ENCODE measurements at places on chromosomes 7 and 10.
A peak's percentile ranks its signal among the peaks of the same experiment; 100 is the strongest.

GRCh38 chr7:26912933-26913536 is 48.6 kb upstream of the SKAP2 start:
- DNase-seq: no peak

DNA sequence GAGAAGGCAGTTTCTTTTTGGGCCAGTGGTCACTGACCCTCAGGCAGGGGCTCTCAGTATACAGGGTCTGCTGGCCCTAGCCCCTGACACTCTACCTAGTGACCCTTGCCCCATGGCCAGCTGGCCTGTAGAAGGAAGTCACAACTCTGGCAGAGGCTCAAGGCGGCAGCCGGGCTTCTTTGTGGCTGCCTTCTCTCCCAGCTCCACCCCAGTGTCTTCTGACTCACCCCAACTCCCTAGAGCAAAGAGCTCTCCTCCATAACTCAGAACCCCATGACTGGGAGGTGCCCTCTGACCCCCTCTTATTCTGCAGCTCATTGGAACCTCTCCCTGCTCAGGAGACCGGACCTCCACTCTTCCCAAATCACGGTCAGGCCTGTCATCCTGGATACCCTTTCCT is 358.2 kb downstream of the FGFR2 start:
- DNase-seq: peak; percentile 7

GRCh38 chr7:133641436-133641835 is 388.6 kb downstream of the EXOC4 start:
- no peak for DNase-seq

DNA sequence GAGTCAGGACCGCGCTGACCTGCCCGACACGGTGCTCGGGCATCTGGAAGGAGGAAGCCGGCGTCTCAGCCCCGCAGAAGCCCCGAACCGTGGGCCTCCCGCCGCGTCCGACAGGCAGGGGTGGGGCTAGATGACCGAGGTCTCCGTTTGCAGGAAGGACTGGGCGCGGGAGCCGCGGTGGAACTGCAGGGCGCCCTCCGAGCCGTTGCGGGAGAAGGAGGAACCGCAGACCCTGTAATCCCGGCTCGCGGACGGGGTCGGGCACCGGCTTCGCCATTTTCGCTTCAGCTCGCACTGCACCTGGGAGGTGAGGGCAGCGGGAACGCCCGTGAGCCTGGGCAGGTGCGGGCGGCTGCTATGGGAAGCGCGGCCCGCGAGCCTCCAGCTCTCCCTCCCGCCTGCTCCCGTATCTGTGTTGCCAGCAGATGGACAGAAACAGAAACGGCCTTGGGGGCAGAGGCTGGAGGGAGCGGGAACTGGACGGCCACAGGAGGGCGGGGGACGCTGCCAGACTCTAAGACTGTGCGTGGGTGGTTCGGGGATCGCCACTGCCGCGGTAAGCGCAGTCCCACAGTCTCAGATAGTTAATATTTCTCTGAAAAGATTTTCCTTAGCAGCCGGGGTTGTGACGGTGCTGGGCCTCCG is 114.1 kb downstream of the VIPR2 start:
- DNase-seq: peak; percentile 77

GRCh38 chr7:55185941-55186609 is 167.3 kb downstream of the EGFR start:
- DNase-seq: no peak

DNA sequence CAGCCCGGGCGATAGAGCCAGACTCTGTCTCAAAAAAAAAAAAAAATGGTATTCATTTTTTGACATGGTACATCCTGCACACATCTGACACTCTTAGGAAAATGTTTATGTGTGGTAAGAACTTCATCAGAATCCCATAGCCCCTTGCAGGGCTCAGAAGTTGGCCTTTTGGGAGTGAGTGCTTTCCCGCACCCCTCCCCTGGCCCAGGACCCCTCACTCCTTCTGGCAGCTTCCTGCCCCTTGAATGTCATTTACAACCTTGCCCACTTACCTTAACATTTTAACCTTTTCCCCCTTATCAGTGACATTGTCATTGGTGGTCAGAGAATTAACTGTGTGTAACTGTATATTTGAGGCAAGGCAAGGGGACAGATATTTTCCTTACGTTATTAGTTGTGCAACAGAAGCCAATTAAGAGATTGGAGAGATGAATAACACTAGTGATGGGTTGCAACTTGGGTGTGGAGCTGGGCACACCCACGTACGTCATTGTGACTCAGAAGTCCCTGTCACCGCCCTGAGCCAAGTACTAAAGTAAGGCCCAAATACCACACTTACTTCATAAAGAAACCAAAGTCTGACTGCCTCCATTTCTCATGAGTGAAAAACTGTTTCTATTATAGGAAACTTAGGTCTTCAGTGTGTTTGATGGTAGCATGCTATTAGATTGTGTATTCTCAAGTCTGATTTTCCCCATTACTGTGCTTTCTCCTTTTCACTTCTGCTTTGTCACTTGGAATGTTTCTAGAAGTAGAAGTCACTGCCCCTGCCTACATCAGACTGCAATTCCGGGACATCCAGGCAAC is 31.6 kb downstream of the OGDH start:
- DNase-seq: peak; percentile 87

DNA sequence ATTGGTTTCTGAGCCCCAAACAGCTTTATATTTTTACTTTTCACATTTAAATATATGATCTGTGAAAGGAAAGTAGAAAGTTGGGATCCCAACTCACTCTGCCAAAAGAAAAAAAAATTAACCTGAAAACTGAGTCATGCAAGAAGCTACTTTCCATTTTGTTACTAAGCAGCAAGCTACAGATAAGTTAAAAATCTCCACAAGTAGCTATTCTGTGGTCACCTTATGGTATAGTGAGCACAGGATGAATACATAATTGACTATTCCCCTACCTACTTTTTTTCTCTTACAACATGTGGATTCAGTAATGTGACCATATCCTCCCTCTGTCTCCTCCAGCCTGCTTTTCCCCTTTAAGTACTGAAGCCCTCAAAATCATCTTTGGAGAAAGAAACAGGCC is 30.3 kb upstream of the CREB3L2 start:
- DNase-seq: no peak

DNA sequence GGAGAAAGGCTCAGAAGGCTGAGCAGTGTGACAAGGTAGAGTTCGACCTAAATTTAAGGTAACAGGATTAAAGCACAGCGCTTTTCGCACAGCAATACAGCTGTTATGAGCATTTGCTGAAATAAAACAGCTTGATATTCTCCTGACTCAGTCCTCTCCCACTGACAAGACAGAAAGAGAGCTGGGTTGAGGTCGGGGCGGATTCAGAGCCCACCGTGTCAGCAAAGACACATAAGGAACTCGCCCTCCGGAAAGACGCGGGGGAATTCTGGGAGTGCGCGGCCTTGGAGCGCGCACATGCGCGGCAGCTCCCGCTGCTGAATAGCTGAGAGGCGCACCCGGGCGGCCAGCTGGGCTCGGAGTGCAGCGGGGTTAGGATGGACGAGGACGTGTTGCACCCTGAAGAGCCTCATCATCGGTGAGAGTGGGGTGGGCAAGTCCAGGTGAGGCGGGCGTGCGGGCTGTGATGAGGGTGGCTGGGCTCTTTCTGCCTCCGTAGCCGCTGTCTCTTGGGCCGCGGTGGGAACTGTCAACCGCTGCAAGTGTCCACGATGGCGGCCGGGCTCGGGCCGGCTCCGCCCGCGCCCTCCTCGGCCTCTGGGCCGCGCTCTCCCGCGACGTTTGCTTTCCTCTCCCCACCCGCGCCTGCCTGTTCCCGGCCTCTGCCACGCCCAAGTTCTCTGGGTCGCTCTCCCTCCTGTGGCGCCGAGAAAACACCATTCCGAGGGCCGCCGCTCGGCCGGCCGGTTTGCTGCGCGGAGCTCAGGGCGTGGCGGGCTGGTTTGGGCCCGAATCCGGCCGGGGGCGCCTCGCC is 120.6 kb downstream of the LYZL1 start:
- peak; percentile 72 for DNase-seq

GRCh38 chr10:20598590-20598989 is 298.5 kb downstream of the NEBL start:
- DNase-seq: no peak

DNA sequence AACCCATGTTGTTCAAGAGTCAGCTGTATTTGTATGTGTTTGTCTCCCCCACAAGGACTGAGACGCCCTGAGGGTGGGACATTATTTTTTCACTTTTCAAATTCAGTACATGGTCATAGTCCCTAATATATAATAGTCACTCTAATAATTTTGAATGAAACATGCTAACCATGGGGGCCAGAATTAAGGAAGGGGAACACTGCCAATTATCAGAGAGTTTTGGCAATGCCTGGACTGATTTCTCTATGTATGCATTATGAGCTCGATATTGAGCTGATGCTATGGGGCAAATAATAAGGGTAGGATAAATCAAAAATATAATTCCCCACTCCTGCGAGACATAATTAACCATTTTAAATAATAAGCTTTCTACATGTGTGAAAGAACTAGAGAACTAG is 87.4 kb downstream of the CPED1 start:
- DNase-seq: no peak

- no peak for DNase-seq
Measured at GRCh38 chr7:92737706-92738105, 98.7 kb downstream of the CDK6 start.

DNA sequence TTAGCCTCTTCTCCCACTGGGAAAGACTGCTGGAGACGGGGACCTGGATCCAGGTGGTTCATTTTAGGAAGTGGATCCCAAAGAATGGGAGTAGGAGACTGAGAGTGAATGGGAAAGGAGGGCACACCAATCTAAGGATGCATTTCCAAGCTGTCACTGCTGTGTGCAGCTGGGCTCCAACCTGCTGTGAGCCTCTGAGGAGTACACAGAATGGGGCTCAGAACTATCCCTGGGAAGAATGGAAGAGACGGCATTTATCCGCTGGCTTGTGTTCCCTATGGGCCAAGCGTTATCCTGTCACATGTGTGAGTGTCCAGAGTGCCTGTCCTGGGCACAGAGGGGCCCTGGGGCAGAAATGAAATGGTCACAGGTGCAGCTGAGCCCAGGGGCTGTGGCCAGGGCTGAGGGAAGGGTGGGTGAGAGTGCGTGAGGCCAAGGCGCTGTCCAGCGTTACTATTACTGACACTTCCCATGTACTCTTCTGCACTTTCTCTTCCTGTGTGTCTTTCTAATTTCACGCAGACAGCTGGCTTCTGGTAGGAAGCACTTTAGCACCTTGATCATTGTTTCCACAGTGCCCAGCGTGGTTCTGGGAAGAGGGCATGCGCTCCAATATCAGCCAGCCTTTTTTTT is 35.4 kb upstream of the PODXL start:
- DNase-seq: no peak

DNA sequence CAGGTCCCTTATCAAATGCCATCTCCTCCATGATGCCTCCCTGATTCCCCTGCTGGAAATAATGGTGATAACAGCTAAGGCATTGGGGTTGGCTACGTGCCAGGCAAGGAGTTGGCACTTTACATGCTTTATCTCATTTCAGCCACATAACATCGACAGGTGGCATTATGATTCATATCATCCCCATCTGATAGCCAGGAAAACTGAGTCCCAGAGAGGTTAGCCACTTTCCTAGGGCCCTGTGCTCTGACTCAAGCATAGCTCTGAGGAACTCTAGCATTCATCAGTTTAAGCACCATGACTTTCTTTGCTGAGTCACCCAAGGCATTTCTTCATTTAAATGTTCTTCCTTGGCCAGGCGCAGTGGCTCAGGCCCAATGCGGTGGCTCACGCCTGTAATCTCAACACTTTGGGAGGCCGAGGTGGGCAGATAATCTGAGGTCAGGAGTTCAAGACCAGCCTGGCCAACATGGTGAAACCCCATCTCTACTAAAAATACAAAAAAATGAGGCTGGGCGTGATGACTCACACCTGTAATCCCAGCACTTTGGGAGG is 6.6 kb downstream of the LEP start:
- peak; percentile 44 for DNase-seq

GRCh38 chr10:103889121-103889720 is 28.8 kb downstream of the STN1 start:
- DNase-seq: no peak

DNA sequence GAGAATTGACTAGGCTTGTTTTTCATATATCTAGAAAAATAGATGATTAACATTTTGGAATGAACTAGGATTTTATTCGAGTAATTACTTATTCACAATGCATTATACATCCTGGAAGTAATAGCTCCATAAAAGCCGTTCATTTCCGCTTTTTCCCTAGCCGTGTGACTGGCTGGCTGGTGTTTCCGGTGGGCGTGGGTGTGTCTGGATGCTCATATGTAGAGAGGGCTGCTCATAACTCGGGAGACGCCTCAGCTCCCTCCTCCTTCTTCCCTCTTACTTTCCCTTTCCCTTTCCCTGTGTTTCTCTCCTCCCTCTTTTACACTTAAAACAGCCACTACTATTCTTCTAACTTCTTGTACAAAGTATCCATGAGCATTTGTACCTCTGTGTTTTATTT is 187.7 kb upstream of the VSTM2A start:
- DNase-seq: no peak

DNA sequence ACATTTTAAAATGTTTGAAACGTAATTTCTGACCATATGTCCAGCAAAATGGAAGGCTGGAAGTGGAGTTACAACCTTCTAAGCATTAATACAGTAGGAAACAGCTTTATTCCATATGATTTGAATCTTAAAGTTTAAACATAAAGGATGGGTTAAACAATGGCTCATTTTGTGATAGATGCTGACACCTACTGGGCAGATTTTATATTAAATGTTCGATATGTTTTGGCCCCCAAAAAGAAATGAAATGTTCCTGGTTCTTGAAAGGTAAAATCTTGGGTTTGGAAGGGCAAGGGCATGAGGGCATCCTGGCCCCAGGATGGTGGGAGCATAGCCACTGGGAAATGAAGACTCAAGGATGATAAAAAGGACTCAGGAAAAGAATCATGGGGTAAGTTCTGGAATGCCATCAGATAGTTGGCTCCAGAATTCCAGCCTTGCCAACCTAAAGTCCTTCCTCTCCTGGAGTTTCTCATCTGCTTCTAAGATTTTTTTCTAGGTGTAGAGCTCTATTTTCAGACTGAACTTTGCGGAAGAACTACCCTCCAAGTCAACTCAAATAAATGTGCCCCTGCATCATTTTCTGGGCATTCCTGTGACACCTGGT is 34.6 kb upstream of the SLC35G1 start:
- peak; percentile 31 for DNase-seq

GRCh38 chr7:108016841-108017775 is 14.1 kb upstream of the LAMB1 start:
- DNase-seq: peak; percentile 21

DNA sequence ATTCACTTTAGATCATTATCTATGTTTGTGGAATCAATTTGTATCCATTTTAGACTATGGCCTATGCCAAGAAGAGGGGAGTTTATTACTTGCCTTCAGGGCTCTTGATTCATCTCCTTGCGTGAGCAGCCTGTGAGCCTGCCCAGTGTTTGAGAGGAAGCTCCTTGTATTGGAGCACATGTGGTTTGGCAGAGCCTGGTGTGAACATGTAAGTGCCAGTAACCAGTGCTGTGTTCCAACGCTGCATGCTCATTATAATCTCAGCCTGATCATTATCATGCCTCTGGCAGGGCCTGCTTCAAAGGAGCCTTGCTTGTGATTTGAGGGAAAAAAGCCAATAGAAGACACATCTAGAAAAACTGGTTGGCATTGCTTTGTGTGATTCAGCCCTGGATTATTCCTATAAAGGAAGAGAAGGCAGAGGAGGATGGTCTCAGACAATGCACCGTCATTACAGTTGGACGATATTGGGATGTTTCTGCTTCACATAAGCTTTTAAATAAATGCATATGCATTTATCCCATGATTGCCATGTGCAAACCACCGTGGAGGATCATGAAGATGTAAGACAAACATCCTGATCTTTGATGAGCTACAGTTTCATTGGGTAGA is 203.4 kb upstream of the AHR start:
- DNase-seq: no peak

Data from NB4 (cell line).